CD14-positive monocyte (primary cell): ENCODE measurements at places on chromosomes 7 and 10.
A peak's percentile ranks its signal among the peaks of the same experiment; 100 is the strongest.

DNA sequence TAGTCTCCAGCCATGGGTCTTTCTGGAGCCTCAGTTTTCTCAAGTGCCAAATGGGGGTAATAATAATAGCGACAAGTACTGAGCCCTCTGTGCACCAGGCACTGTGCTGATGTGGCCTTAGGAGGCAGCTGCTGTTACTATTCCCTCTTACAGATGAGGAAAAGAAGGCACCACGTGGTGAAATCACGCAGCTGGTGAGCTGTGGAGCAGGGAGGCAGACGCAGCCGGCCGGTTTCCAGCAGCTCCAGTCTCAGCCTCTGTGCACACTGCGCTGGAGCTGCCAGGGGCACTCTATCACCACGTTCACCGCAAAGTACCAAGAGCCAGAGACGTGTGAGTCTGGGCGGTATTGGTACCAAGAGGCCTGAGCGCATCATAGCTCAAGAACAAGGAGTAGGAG, 9.6 kb downstream of the PYROXD2 start:
- no peaks in the 10 kb centered on the region for H3K4me1 ChIP-seq
- no peaks in the 10 kb centered on the region for H3K27me3 ChIP-seq
- no peaks in the 10 kb centered on the region for H3K36me3 ChIP-seq

DNA sequence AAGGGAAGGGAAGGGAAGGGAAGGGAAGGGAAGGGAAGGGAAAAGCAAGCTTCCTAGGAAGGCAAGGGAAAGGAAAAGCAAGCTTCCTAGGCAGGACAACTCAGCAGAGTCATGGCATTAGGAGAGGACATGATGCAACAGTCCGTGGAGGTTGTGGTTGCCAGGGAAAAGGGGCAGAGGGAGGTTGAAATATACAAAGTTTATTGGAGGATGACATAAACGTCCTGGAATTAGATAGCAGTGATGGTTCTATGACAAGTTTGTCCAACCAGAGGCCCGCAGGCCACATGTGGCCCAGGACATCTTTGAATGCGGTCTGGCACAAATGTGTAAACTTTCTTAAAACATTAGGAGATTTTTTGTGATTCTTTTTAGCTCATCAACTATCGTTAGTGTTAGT, 59.8 kb upstream of the OPN4 start:
- H3K4me1 ChIP-seq = no peaks in the 10 kb centered on the region
- H3K36me3 ChIP-seq = no peaks in the 10 kb centered on the region
- DNase-seq = no peak
- no peak overlapping the region for H3K4me3 ChIP-seq

GRCh38 chr10:61903221-61903927, 1.9 kb downstream of the ARID5B start:
- peak overlapping the region; percentile 100 for H3K27ac ChIP-seq
- H3K4me1 ChIP-seq = peaks cover 34% of the 10 kb centered on the region
- peak; percentile 67 for DNase-seq
- peak overlapping the region; percentile 94 for H3K4me3 ChIP-seq

GRCh38 chr10:46284286-46285229, 2.2 kb upstream of the ANTXRL start:
- H3K4me1 ChIP-seq = peaks cover 61% of the 10 kb centered on the region
- H3K27ac ChIP-seq = peak overlapping the region; percentile 69
- DNase-seq = peak; percentile 73
- no peaks in the 10 kb centered on the region for H3K36me3 ChIP-seq
- H3K4me3 ChIP-seq = peak overlapping the region; percentile 56

GRCh38 chr7:28078036-28078901, 102.3 kb downstream of the JAZF1 start:
- H3K4me3 ChIP-seq = no peak overlapping the region
- no peaks in the 10 kb centered on the region for H3K27me3 ChIP-seq
- peak; percentile 63 for DNase-seq
- H3K27ac ChIP-seq = no peak overlapping the region
- H3K4me1 ChIP-seq = peaks cover 55% of the 10 kb centered on the region

DNA sequence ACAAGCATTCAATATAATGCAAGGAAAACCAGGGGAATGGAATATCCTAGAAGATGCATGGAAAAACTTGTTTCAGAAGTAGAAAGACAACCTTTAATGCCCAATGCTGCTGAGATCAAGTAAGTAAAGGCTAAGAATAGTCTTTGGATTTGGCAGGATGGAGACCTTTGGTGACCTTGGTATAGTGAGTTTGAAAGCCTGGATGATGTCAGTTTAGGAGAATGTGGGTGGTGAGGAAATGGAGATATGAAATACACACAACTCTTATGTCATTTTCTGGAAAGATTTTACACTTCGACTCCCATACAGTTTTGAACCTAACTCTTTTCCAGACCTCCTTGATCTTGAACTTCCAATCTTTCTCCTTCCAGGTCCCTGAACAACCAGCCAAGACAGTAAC, 185.7 kb downstream of the TFEC start:
- no peaks in the 10 kb centered on the region for H3K27me3 ChIP-seq
- no peak overlapping the region for H3K27ac ChIP-seq
- no peaks in the 10 kb centered on the region for H3K36me3 ChIP-seq
- no peak for DNase-seq
- H3K4me1 ChIP-seq = no peaks in the 10 kb centered on the region
- no peak overlapping the region for H3K4me3 ChIP-seq

DNA sequence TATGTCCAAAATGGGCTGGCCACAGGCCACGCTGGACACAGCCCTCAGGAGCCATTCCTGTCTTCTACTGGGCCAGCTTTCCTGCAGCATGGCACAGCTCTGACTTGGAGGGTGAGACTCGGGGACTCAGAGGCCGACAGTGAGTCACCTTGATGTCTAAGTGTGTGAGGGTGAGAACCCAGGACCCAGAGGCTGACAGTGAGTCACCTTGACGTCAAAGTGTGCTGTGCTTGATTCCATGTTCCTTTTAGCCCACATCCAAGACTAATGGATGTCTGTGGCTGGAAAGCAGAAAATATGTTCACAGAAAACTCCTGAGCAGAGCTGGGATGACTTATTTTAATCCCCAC, 6.0 kb upstream of the FAM170B start:
- no peaks in the 10 kb centered on the region for H3K27me3 ChIP-seq
- H3K27ac ChIP-seq = no peak overlapping the region
- peaks cover 22% of the 10 kb centered on the region for H3K4me1 ChIP-seq
- no peaks in the 10 kb centered on the region for H3K36me3 ChIP-seq
- DNase-seq = no peak

- H3K36me3 ChIP-seq = no peaks in the 10 kb centered on the region
- H3K27ac ChIP-seq = no peak overlapping the region
- H3K27me3 ChIP-seq = no peaks in the 10 kb centered on the region
- H3K4me1 ChIP-seq = no peaks in the 10 kb centered on the region
Measured at GRCh38 chr10:107451047-107451446, 286.5 kb upstream of the SORCS1 start.

DNA sequence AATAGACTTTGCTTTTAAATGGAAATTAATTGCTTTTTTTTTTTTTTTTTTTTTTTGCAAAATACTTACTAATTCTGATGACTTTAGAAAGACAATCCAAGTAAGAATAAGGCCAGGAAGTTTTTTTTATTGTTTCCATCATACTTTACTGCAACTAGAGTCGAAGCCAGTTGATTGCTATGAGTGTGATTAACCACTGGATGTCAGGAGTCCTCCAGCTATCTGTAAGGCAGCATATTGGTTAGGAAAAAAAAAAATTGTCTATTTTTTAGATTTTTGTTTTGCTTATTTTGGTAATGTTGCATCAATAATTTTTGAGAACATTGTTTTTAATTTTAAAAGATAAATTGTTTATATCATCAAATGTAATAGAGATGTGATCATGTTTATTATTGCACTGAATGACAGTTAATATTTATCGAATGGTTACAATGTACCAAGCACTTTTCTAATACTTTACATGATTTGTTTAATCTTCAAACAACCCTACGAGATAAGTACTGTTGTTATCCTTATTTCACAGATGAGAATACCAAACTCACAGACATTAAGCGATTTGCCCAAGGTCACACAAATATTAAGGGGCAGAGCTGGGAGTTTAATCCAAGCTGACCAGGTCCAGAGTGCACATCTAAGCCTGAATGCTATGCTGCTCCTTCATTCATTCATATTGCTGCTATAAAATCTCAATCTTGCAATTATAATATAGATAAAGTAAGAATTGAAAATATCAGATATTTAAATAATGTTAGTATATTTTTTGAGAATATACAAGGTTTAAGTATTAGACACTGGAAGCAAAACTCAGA, 19.9 kb upstream of the LMOD2 start:
- no peak overlapping the region for H3K27ac ChIP-seq
- H3K36me3 ChIP-seq = no peaks in the 10 kb centered on the region
- H3K27me3 ChIP-seq = peaks cover 2% of the 10 kb centered on the region
- H3K4me3 ChIP-seq = no peak overlapping the region
- DNase-seq = no peak

DNA sequence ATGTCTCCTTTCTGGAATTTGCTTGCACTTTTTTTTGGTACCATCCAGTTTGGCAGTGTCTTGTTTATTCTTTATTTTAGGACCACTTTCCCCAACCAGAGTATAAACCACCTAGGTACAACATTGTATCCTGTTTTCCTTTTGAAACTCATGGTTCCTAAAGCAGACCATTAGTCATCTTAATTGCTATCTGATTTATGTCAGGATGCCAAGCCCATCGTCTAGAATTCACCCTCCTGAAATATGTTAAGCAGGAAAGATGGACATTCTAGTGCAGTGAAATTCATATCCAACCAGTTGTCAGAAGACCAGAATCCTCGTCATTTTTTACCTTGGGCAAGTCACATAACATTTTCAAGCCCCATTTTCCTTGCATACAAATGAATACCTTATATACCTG, 223.6 kb upstream of the KMT2E start:
- H3K4me3 ChIP-seq = no peak overlapping the region
- no peak overlapping the region for H3K27ac ChIP-seq
- H3K4me1 ChIP-seq = no peaks in the 10 kb centered on the region
- no peak for DNase-seq
- H3K36me3 ChIP-seq = no peaks in the 10 kb centered on the region
- peaks cover 2% of the 10 kb centered on the region for H3K27me3 ChIP-seq
